Lower lobe of right lung (tissue), 2 donors: ENCODE measurements at places on chromosomes 2 and 18. TPM values are rescaled to one million over a fixed set of nuclear protein-coding genes. Genes with fewer than 3 reads are reported as not detected.

GRCh38 chr2:220185766-220186305 lies 558.4 kb downstream of the SLC4A3 start:
- no peak overlapping the region for H3K27ac ChIP-seq
- H3K36me3 ChIP-seq = no peaks in the 10 kb centered on the region
- H3K27me3 ChIP-seq = no peaks in the 10 kb centered on the region
- no peaks in the 10 kb centered on the region for H3K4me1 ChIP-seq
- DNase-seq = no peak

DNA sequence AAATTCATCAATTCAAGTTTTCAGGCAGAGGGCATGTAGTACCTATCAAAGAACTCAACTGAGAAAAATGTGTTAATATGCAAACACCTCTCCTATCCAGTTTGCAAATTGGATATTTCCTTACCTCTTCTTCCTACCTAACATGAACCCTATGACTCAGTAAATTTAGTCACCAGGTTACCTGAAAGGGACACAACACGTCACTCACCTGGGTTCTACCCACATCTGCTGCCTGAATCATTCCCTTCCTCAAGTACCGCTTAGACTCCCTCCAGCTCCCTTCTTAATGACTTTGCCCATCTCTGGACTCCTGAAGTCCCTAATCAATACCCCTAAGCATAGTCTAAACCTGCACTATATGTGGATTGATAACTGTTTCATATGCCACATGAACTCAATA lies 10.4 kb downstream of the ANKRD44 start:
- H3K27ac ChIP-seq = no peak overlapping the region
- no peaks in the 10 kb centered on the region for H3K27me3 ChIP-seq
- H3K36me3 ChIP-seq = no peaks in the 10 kb centered on the region
- no peak for DNase-seq
- H3K4me3 ChIP-seq = no peak overlapping the region

DNA sequence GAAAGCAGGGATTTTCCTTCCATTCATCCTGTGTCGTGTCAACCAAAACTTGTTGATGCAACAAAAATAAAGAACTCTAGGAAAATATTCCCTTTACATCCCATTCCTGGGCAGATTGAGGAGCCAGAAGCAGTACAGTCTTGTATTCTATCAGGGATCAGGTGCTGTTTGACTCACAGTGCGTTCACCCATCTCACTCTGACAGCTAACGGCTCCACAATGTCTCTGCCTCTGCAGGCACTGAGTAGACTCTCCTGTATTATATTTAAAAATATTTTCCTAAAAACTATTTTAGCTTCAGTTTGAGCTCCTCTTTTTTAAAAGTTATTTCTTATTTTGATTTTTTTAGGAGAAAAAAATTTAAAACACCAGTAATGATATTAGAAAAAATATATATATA lies 600.6 kb upstream of the SALL3 start:
- no peaks in the 10 kb centered on the region for H3K27me3 ChIP-seq
- no peaks in the 10 kb centered on the region for H3K4me1 ChIP-seq
- H3K27ac ChIP-seq = no peak overlapping the region
- no peak overlapping the region for H3K4me3 ChIP-seq
- H3K36me3 ChIP-seq = no peaks in the 10 kb centered on the region

DNA sequence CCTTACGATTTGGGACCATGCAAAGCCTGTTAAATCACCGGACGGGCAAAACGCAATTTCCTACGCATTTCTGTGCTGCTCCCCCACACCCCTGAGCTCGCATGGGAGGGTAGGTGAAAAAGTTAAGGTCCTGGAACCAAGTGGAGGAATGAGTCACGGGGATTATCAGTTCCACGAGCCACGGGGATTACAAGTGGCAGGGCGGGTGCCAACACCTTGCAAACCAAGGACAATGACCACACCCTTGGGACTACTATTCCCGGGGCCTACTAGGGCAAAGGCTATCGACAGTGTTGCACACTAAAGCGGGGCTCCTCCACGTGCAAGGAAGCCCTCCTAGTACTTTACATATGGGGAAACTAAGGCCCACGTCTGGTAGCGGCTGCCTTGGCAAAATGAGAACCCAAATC lies 447 bp downstream of the RETSAT start:
- peaks cover 53% of the 10 kb centered on the region for H3K36me3 ChIP-seq
- H3K27ac ChIP-seq = peak overlapping the region; percentile 90
- DNase-seq = peak; percentile 66
- H3K27me3 ChIP-seq = no peaks in the 10 kb centered on the region
- peak overlapping the region; percentile 88 for H3K4me3 ChIP-seq
- peaks cover 25% of the 10 kb centered on the region for H3K4me1 ChIP-seq

DNA sequence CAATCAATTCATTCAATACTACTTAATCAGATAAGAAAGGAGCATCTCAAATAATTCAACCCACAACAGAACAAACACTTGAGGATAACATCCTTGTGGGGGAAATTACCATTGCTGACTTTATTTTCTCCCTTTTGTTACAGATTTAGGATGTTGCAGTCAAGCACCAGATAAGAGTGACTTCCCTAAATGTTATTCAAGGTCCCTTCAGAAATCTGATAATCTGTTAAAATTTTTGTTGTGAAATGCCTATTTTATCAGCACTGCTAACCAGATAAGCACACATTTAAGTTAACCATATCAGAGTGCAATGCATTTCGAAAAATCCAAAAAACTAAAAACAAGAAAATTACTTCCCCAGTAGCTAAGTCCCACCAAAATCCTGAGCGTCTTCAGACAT lies 33.5 kb downstream of the SUMO1 start:
- DNase-seq = no peak
- peaks cover 53% of the 10 kb centered on the region for H3K36me3 ChIP-seq
- H3K4me1 ChIP-seq = no peaks in the 10 kb centered on the region
- H3K27ac ChIP-seq = no peak overlapping the region
- no peak overlapping the region for H3K4me3 ChIP-seq
- no peaks in the 10 kb centered on the region for H3K27me3 ChIP-seq

The EGR4 gene
- not detected for total RNA-seq

DNA sequence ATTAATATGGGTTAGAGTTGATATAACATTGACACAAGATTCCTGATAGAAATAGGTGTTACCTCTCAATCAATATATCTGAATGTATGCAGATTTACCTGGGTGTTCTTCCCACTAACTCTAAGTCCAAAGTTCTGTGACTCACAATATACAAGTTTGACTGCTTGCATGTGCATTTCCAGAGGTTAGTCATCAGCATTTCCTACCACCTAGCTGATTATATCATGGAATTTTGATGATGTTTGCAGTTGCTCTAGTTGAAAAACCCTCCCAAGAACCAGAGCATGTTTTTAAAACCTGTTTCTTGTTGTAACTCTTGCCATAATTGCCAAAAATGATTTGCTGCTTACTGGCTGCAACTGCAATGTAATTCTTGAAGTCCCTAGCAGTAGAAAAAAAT lies 15.0 kb upstream of the DSG1 start:
- H3K4me1 ChIP-seq = no peaks in the 10 kb centered on the region
- no peak overlapping the region for H3K27ac ChIP-seq
- no peaks in the 10 kb centered on the region for H3K27me3 ChIP-seq
- H3K36me3 ChIP-seq = no peaks in the 10 kb centered on the region

The DRC1 gene
- 6.8 TPM for total RNA-seq

The RMND5A gene
- total RNA-seq = 32.1 TPM
